ENCODE measurements at places on chromosomes 4 and X.

- no peak for DNase-seq
These were observed 460.5 kb downstream of the CENPC start for GRCh38 chr4:67084783-67085182.

DNA sequence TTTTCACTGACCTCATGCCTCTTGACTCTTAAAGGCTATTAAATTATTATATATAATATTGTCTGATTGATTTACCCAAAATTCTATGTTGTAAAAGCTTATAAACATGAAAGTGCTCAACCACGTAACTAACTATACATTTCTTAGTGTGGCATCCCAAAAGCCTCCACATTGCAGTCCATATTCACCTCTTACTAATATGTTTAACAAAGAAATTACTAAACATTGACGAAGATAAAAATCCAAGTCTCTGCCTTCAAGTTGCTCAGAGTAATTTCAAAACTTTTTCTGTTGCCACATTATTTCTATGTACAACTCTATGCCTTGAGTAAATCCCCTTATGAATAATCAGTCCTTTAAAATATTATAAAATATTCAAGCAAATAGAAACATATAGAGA is 14.4 kb downstream of the DDIT4L start:
- DNase-seq: no peak

DNA sequence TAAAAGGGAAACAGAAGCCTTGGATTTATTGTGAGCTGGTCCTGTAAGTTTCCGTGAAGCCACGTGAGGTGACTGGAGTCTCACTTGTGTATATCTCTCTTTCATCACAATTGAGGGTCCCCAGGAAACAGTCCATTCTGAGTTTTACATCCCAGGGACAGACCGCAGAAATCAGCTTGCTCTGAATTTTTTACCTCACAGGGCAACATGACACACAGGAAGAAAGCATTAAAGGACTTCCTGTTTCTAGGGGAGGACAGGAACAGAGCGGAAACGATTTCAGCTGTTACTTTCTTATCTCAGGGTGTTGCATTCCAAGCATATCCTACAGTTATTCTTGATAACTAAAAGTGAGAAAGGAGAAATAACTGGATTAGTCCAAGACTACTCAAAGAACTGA is 553.5 kb downstream of the TRAM1L1 start:
- DNase-seq: no peak

GRCh38 chr4:8589336-8589735 is 3.2 kb upstream of the CPZ start:
- DNase-seq: no peak

DNA sequence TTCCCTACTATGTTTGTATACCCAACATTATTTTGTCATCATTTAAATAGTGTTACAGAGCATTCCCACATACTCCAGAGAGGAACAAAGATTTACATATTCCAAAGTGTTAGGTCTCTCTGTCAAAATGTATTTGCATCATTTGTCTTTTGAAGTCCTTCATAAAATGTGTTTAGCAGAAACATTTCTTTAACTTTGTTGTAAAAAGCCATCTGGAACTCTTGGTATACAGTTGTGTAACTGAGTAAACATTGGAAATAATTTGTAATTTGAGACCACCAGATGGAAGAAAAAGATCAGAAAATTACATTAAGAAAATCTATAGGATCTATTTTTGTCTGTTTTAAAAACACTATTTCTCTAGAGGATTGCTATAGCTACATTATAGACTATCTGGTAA is 56.6 kb upstream of the ALB start:
- no peak for DNase-seq

- no peak for DNase-seq
These were observed 537.5 kb downstream of the SPRY1 start for GRCh38 chr4:123934096-123934495.

DNA sequence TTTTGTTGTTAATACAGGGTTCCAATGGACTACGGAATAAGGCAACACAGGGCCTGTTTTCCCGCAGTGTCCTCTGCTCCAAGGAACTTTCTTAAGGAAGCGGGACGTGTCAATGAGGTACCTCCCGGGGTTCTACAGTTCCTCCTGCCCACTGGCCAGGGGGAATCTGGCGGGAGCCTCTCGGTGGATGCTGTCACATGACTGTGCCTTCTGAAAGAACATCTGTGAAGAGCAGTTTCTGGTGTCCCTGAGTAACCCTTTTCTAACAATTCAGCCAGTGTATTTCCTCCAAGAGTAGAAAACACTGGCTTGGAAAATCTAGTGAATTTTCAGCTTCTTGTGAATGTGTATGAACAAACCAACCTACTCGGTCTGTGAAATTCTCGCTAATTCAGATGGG is 32.7 kb downstream of the MFAP3L start:
- no peak for DNase-seq

- DNase-seq: no peak
These were observed 49.2 kb downstream of the CRLF2 start for GRCh38 chrX:1163231-1163630.

- DNase-seq: no peak
These were observed 185.9 kb downstream of the SHROOM3 start for GRCh38 chr4:76620723-76621468.

- peak; percentile 66 for DNase-seq
These were observed 9.2 kb upstream of the FAM53A start for GRCh38 chr4:1693131-1693896.

GRCh38 chr4:1266881-1267763 is 18.2 kb upstream of the CTBP1 start:
- no peak for DNase-seq

DNA sequence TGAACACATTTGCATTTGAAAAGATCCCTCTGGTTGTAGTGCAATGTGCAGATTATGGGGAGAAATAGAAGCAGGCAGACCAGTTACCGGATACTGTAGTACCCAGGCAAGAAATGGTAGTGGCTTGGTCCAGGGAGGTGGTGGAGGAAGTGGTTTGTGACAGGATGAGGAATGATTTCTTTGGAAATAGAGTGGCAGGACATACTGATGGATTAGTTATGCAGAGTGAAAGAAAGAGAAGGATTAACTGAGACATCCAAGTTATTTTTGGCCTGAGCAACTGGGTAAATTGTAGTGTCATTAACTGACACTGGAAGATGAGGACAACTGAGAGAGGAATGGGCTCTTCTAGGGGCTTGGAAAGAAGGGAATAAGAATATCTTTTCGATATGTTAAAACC is 139.7 kb downstream of the CFAP299 start:
- DNase-seq: no peak

GRCh38 chr4:137909529-137910309 is 332.4 kb downstream of the SLC7A11 start:
- DNase-seq: no peak

GRCh38 chr4:90458576-90458975 is 331.4 kb downstream of the CCSER1 start:
- no peak for DNase-seq

GRCh38 chr4:103451341-103451740 is 253.2 kb upstream of the CENPE start:
- no peak for DNase-seq

DNA sequence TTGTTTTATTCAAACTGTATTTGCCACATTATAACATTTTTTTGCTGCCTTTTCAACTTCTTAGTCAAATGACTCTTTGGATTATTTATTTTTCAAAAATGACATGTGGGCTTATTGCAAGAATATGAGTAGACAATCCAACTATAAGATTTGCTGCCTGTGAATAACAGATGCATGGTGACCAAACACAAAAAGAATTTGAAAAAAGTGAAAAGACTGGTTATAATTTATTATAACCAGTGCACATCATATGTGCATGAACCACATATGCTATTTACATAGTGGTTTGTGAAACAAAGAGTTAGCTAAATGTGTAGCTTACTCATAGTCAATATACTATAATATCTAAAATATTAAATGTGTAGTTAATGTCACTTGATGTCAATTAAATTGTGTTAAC is 2086.8 kb downstream of the ARAP2 start:
- no peak for DNase-seq

DNA sequence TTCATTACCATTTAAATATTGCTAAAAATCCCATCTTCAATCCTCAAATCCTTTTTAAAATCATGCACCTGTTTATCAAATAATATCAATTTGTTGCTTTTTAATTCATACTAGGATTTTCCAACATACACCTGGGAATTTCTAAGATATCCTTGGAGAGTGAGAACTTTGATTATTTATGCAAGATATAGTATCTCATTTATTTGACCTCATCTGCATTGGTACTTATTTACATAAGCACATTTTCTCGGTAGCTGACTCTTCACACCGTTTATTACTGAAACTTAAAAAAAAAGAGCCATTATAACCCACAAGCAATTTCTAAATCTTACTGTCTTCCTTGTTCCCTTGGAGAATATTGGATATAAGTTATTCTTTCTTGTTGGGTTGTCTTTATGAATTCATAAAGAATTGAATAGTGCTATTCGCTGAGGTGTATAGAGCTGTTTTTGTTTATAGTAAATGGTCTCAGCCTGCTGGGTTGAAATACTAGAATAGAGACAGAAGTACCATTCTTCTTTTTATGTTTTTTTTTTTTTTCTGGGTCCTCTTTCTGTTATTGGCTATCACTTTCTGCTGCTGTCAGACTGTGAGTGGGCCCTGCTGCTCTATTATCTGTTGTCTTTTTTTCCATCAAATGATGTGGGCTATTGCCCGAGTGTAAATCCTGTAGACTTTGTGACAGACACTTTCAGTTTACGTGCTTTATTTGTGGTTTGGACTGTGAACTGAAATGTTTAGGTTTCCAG is 2.9 kb downstream of the UGT8 start:
- DNase-seq: no peak

DNA sequence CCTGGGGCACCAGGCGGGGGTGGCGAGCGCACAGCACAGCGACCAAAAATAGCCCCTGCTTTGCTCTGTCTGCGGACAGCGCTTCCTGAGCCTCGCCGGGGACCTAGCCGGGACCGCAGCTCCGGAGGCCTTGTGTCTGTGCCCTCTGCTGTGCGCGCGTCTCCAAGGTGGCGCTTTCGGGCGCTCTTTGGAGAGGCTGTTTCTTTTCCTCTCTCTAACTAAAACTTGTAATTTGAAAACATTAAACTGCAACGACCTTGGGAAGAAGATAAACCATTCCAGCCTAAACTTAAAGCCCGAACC is 3.4 kb downstream of the ARX start:
- DNase-seq: no peak

DNA sequence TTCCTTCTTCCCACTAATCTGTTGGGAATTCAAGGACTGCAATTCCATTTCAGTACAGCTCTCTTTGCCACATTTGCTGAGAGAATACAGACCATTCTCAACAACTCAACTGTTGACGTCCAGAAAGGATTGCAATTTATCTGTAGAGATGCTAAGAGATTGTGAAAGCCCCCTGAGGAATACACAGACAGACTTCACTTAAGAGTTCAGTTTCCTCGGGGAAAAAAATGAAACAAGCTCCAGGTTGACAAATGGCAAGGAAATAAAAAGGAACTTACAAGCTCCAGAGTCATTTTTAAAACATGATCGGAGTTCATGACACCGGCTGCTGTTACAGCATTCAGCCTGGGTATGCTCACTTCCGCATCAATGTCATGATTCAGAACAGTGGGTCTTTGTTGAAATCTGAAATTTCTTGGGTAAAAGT is 13.8 kb downstream of the TLR10 start:
- DNase-seq: no peak

GRCh38 chr4:6298852-6299251 is 29.2 kb downstream of the WFS1 start:
- no peak for DNase-seq

DNA sequence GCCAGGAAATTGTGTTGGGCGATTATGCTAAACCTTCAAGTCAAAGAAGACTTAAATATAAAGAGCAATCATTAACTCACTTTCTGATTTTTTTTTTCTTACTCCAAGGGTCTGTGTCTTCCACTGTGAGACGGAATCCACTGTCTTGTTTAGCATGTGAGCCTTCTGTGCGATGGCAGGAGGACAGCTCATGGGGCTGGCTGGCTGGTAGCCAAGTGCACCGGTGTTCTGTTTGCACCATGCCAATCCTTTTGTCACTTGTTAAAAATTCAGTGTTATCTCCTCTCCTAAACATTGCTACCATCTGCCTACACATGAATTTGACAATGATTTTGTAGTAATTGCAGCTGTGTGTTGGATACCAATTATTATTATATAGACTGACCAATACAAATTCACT is 1056.3 kb upstream of the IGFBP7 start:
- DNase-seq: no peak

DNA sequence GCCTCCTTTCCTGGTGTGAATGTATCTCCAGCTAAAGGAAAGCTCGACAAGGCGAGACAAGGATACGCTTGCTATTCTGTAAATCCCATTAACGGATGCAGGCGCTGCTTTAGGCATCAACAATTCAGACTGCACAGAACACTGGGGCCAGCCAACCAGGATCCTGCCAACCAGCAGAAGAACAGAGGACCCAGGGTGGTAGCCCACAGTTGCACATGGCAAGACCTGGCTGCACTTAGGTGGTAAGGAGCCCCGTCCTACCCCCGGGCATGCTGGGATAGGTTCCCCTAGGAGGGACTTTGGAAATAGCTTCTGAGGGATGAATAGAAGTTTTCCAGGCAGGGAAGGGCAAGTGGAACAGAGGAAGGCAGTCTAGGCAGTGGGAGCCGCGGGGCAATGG is 20.7 kb downstream of the PSAPL1 start:
- no peak for DNase-seq

DNA sequence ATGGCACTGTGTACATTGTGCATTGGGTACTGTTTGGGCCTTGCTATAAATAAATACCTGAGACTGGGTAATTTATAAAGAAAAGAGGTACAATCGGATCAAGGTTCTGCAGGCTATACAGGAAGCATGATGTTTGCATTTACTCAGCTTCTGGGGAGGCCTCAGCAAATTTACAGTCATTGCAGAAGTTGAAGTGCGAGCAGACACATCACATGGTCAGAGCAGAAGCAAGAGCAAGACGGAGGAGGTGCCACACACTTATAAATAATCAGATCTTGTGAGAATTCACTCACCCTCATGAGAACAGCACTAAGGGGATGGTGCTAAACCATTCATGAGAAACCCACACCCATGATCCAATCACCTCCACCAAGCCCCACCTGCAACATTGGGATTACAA is 505.0 kb downstream of the ARAP2 start:
- DNase-seq: no peak

All from stimulated activated CD4-positive, alpha-beta T cell treated with anti-CD3 and anti-CD28 coated beads, Interleukin-12 subunit alpha, Interleukin-12 subunit beta, amount 100 ng/mL, for 24 hours (primary cell).